NAMALWA (cell line): ENCODE measurements at places on chromosomes 11 and 22.
A peak's percentile ranks its signal among the peaks of the same experiment; 100 is the strongest.

GRCh38 chr11:84947070-84947469 lies 680.1 kb downstream of the DLG2 start:
- no peak for DNase-seq

DNA sequence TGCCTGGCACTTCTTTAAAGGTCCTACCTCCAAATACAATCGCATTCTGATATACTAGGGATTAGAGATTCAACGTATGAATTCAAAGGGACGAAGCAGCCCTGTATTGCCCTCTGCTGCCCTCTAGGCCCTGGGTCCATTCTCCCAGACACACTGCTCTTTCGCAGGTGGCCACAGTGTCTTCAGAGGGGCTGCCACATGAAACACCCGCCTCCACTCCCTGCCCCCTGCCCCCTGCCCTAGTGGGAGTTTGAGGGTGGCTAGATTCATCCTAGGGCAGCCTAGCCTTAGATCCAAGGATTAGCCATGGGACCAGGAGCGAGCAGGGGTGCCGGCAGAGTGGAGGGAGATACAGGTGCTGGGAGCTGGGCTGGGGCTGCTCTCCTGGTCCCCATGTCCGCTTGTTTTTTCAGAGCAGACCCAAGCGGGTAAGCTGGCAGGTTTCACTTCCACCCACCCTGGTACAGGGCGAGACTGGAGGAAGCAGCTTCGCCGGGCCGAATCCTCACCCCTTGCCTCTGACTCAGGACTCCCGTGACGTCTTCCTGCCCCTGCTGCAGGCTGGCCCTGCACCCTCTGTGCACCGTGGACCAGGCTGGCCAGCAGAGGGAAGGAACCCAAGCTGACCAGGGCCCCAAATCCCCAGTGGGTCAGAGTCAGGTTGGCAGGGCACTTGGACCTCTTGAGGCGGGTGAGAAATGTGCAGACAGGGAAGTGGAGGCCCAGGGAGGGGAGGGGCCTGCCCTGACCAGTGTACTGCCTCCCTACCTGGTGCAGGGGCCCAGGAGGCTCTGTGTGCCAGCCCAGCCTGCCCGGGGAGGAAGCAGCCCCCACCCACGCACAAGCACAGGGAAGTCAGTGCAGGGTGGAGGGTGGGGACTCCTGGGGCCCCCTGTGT lies 28.4 kb upstream of the HMOX1 start:
- peak; percentile 87 for DNase-seq

DNA sequence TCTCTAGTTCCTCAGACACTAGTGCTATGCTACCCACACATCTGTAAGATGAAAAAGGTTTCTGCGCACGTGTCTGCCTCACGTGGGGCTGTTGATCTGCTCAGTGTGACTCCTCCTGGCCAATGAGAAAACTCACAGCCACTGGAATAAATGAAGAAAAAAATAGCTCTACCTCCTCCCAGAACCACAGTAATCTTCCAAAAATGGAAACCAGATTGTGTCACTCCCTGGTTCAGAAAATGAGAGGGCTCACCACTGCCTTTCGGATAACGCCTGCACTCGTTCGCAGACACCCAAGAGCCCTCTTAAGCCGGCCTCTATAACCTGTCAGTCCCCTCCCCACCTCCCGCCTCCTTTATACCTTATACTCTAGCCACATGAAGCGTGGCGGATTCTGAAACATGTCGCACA lies 5.1 kb downstream of the APBB1 start:
- no peak for DNase-seq

DNA sequence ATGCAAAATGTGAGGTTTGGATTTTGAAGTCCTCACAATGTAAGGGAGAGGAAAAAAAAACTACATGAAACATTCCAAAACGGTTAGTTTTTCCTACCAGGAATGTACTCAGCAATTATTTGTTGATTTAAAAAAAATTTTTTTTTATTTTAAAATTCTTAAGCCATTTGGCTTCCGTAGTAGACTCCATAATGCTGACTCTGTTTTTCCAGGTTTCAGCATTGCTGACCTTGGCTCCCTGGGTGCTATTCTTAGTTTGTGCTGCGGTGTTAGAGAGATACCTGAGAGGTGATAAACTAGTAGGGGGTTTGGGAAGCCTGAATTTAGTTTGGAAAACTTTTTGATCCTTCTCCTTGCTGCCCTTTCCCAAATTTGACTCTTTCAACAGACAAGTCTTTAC lies 10.6 kb downstream of the STT3A start:
- no peak for DNase-seq

GRCh38 chr11:6529266-6529665 lies 32.2 kb downstream of the DNHD1 start:
- no peak for DNase-seq

DNA sequence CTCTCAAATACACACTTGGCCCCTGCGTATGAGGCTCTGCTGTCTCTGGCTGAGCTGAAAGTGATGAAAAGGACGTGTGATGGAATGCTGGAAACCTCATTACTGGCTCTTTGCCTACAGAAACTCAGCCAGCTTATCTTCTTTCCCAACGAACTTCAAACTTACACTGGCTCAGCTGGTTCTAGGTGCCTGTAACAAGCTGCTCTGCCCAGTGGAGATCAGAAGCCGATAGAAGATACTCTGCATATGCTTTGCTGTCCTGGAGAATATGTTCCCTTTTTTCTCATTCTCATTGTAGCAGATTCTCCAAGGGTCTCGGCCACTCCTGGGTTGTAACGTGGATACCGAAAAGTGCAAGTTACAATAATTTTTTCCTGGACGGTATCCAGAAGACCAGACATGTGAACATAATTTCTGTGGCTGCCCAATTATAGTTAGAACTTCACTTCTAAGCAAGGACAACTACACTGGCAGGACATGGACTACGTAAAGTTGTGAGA lies 405.3 kb upstream of the CCDC90B start:
- no peak for DNase-seq

- no peak for DNase-seq
Measured at GRCh38 chr11:64605244-64605560, 14.2 kb downstream of the SLC22A12 start.

GRCh38 chr11:30666817-30667216 lies 80.7 kb upstream of the MPPED2 start:
- no peak for DNase-seq

DNA sequence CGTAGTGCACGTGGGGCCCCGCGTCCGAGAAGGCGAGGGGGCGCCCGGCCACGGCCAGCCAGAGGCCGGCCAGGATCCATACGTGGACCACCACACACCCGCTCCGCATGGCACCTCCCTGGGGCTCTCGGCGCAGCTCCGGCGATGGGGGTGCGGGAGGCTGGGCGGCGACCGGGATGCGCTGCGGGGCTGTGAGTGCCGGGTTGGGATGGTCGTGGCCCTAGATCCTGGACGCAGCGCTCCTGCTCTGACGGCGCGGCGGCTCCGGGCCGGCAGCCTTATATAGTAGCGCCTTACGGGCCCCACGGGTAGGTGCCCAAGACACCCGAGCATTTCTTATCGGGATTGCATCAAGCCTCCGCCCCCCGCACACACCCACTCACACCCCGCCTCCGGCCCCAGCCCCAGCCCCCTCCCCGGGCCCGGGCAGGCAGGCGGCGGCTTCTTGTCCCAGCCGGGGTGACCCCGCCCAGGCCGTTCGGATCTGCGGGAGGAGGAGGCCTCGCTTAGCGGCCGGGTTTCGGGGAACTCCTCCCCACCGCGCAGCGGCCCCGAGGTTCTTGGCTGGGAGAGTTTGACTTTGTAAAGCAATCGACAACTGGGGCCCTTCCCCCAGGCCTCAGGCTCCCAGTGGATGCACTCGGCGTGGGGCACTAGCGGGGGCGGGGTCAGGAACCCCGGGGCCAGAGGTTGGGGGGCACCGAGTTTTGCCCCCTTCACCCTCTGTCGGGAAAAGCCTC lies at the start of gene FGF19:
Gene FGF19 (minus strand): TSS at position 255 of the 740 bp plus-strand sequence. CDS start 146 bp downstream, at position 109.
- DNase-seq = no peak
